ENCODE measurements at places on chromosomes 6 and 20.

DNA sequence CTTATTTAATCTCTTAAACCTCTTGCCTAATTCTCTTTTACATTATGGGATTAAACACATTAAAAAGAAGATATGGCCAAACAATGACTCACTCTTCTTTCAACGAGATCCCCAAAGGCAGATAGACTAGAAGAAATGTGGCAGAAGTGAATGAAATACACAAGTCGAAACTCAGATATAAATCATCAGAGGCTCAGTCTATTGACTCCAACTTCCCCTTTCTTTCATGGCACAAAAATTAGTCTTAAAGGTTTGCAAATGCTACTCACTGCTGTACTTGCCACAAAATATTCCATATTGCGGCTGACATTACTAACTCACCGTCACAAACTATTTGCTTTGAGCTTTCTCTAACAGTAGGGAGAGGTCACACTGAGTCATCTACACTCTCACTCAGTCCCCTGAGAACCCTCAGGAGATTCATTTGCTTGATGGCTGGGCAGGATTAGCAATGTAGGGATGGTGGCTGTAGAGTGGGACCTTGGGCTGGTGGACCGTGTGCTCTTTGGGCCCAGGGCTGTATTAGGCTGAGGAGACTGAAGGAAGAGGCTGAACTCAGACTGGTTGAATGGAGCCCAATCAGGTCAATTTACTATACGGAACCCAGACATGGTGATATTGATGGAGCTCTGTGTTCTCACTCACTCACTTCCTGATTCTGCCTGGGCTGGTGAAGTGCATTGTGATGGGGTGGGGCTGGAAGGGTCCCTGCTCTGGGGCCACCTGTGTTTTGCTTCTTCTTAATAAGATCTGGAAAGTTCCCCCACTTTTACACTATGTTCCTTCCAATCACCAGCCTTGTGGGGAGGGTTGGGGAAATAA is 42.8 kb upstream of the UBR2 start:
- no peak for DNase-seq

GRCh38 chr6:71476872-71477271 is 188.3 kb downstream of the OGFRL1 start:
- DNase-seq: no peak

DNA sequence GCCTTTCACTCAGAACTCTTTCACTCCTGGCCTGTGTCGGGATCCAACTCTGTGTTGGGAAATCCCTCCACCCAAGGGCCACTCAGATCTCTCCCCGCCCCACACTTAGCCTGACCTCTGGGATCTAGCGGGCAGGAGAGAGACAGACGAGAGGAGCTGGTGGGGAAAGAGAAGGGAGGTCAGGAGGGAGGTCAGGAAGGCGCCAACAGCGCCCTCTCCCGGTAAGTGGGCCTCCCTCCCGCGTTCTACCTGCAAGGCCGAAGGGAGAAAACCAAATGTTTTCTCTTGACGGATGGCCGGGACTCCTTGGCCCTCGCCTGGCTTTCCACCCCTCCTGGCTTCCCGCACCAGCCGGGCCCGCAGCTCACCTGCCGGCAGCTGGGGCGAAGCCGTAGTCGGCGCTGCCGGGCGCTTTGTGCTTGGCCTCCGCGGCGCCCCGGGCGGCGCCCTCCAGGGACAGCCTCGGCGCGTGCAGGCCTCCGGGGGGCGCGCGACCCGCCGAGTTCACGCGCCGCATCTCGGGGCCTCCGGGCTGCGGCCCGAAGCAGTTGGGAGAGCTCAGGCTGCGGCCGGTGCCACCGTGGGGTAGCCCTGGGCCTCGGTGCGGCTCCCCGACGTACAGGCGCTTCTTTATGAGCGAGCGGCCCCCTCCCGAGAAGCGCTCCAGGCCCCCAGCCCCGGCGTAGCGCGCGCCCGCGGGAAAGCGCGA is 38.2 kb downstream of the C6orf132 start:
- DNase-seq: peak; percentile 35

- DNase-seq: no peak
These were observed 138.7 kb downstream of the MYB start for GRCh38 chr6:135319819-135320218.

- DNase-seq: no peak
These were observed 6.1 kb upstream of the ZMYND8 start for GRCh38 chr20:47362361-47363219.

- DNase-seq: no peak
These were observed 1.8 kb upstream of the ITPR3 start for GRCh38 chr6:33619166-33619840.

- DNase-seq: no peak
These were observed 38.5 kb upstream of the PTPRK start for GRCh38 chr6:128558924-128559323.

DNA sequence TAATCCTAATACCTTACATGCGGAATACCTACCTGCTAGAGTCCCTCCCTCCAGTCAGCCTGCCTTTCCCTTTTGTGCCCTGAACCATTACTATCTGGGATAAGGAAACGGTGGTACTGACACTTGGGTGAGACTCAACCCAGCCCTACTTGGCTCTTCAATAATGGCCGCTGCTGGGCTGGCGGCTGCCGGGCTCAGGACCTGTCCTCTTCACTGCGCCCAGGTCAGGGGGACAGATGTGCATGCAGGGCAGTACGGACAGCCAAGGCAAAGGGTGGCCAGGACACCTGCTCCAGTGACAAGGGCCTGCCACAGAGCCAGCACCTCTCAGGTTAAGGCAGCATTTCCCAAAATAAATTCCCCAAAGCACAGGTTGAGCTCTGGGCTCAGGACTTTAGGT is 29.9 kb downstream of the UBE2V1 start:
- no peak for DNase-seq

DNA sequence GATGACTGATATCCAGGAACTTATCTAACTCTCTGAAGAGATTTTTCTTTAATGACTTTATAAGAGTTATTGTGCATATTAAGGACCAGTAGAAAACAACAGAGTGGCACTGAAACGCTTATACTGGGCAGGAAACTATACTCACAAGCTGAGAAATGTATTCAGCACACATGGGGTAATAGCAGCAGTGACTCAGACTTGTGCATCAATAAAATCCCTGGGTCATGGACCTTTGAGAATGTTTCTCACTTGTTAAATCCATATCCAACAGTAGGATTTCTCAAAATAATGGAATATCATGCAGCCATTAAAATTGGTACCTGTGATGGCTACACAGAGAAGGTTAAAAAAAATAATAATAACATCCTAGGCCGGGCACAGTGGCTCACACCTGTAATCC is 219.5 kb downstream of the BTBD9 start:
- no peak for DNase-seq

- DNase-seq: no peak
These were observed 99.8 kb downstream of the STXBP5 start for GRCh38 chr6:147304016-147304415.

- DNase-seq: no peak
These were observed 80.3 kb downstream of the CHD6 start for GRCh38 chr20:41537865-41538264.

DNA sequence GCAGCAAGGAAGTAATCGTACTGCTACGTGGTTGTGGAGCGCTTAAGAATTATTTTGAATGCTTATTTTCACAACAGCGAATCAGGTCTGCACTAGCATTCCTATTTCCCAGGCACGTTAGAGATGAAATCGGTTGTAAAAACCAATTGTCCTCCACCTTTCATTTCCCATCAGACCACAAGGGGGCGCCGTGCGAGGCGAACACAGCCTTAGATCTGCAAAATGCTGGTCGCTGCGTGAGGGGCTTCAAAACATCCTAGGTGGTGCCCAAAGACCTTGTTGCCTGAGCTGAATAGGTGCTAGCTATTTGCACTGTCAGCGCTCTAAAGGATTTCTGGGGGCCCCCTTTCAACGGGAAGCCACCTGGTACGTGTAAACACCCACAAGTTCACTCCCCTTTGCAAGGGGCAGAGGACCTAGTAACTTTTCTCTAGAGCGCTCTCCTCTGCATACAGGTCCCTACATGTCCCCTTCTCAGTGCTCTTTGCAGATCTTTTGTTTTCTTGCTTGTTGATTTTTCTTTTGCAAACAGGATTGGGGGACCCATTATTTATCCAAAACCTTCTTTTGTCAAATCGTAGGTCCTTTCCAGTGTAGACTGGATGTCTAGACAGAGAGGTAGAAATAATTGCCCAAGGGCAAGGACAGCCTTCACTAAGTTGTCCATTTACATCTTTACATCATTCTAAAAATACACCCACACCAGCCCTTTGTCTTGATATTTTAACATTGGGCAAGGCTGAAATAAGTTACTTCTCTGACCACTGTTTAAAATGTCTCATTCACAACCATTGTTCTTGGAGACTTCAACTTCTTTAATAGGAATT is 59.8 kb downstream of the NEDD9 start:
- peak; percentile 61 for DNase-seq

DNA sequence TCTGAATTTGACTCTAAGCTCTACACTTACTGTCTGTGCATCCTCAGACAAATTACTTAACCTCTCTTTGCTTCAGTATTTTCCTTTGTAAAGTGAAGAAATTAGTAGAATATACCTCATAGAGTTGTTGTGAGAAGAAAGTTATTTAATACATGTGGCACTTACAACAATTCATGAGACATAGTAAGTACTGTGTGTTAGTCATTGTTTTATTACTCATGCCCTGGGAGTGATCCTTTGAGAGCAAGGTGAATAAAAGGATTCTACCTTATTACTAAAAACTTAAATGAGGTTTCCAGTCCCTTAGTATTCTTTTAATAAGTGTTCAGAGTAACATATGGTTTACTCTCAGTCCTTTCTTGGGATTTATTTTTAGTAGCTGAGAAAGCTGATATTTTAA is 233.6 kb upstream of the MAP3K7 start:
- DNase-seq: no peak

- no peak for DNase-seq
These were observed 306.9 kb upstream of the SGK1 start for GRCh38 chr6:134624781-134625180.

DNA sequence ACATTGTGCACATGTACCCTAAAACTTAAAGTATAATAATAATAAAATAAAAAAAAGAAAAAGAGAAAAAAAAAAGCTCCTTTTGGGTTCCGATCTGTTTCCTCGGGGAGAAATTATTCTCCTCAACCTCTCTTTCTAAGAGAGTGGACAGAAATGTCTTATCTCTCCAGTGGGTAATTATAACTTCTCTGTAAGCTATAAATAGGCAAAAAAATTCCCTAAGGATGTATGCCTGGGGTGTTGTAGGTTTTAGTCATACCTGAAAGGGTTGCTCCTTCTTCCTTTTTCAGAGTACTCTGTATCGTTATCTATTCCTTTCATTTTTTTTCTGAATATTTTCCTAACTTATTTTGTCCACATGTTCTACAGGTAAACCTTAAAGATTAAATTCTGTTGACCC is 169.7 kb upstream of the PTPRK start:
- no peak for DNase-seq

DNA sequence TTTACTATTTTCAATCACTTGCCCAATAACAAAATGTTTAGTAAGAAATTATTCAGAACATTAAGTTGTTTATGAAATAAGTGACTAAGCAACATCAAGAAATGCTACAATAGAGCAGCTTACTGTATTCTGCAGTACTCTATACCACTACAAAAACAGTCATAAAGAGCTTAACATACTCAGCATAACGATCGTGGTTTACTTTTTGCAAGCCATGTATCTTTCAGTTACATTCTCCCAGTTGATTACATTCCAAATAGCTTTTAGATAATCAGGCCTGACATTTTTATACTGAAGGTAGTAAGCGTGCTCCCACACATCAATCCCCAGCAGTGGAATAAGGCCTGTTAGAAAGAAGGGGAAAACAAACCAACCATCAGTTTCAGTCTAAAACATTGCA is 10.7 kb downstream of the SOD2 start:
- no peak for DNase-seq

- no peak for DNase-seq
These were observed 105.5 kb downstream of the PDSS2 start for GRCh38 chr6:107353773-107354382.

DNA sequence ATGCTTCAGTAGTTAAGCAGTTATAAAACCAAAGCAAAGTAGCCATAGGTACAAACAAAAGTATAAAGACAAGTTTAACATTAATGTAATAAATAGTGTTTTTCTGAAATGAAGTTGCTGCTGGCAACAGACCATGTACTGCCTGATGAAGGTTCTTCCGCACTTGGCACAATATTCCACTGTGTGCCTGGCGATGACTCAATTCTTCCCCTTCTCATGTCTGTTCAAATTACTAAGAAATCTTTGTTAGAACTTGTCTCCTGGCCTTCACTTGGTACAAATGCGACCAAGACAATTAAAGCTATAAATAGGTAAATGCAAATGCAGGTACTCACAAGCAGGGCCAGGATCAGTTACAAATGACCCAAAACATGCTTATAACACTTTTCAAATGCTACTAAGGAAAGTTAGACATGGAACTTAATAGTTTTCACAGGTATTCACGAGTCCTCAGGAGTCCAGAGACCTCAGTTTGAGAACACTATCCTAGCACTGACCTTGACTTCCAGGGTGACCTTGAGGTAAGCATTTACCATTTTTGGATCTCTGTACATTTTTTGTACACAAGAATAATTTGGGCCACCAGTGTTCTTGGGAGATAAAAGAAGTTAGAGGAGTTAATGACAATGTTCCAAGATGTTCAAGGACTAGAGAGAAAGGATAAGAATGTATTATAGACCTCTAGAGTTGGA is 8.1 kb upstream of the DDR1 start:
- DNase-seq: no peak

GRCh38 chr20:21136015-21136732 is 10.3 kb downstream of the KIZ start:
- DNase-seq: no peak

DNA sequence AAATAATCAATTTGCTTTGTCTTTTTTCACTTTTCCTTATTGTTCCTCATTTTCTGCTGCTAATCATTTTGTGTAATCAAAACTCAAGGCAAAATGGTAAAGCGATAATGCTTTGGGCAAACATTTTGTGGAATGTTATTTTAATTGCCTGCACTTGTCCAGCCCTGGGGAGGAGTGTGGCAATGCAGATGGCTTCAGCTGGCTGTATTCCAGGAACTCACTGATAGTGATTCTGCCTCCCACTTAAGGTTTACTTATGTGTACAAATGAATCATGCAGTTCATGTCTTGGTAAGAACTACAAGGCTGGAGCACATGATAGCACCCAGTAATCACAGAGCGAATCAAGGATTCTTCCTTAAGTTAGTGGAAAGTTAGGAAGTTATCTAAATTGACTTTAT is 107.8 kb downstream of the COL19A1 start:
- DNase-seq: no peak

GRCh38 chr6:34745277-34746103 is 11.8 kb upstream of the SNRPC start:
- no peak for DNase-seq

GRCh38 chr20:32979201-32979998 is 24.8 kb downstream of the SUN5 start:
- no peak for DNase-seq

- DNase-seq: no peak
These were observed 6.6 kb downstream of the CDC25B start for GRCh38 chr20:3802524-3803239.

Data from stimulated activated CD8-positive, alpha-beta memory T cell treated with anti-CD3 and anti-CD28 coated beads, Interleukin-7, amount 100 ng/mL, for 1 hour (primary cell).